CD4-positive, alpha-beta T cell treated with Interleukin-4 for 4 hours (primary cell): ENCODE measurements at places on chromosomes 16 and 17.

GRCh38 chr16:46833460-46833800 is 2.5 kb upstream of the C16orf87 start:
- DNase-seq = no peak

DNA sequence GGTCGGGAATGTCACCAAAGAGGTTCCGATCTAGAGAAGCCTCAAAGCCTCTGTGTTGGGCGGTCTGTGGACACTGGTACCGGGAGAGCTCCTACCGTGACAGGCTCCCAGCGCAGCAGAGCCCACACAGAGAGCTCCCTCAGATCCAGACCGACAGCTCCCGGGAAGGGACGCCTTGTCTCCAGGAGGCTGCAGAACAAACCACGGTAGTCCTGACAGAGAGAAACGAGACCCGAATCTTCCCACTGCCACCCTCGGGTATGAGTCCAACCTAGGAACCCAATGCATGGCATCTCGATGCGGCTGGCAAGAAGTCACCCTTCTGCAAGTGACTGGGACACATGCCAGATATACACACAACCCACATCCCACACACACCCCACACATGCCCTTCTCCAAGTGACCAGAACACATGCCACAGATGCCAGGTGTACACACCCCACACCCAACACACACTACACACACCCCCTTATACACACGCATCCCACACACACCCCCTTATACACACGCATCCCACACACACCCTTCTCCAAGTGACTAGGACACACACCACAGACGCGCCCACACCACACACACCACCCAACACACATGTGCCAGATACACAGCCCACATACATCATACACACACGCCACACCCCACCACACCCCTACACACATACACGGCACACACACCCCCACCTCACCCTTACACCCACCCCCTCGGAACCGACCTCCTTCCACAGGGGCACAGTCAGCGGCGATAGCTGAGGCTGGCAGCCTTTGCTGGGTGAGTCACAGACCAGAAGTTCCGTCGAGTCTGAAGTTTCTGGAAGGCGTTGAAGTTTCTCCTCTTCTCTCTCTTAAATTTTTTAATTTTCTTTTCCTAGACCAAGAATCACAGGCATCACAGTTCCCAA is 15.9 kb upstream of the CYTH1 start:
- DNase-seq = no peak

- no peak for DNase-seq
Measured at GRCh38 chr17:8832711-8833352, 33.7 kb upstream of the MFSD6L start.

DNA sequence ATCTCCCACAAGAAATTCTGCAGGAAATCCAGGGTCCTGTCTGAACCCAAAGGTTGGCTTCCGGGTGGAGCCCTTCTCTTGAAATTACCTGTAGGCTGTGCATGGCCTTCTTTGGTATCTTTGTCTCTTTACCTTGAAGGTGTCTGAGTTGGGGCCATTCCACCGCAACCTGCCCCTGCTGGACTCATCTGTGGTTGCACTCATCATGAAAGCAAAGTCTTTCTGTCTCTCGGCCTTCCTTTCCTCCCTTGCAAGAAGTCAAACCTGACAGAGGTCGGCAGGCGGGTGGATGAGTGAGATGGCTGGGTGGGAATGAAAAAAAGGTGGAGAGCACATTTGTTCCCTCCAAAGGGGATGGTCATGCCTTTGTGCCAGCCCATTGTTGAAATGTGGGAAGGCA is 25.1 kb downstream of the SALL1 start:
- no peak for DNase-seq

DNA sequence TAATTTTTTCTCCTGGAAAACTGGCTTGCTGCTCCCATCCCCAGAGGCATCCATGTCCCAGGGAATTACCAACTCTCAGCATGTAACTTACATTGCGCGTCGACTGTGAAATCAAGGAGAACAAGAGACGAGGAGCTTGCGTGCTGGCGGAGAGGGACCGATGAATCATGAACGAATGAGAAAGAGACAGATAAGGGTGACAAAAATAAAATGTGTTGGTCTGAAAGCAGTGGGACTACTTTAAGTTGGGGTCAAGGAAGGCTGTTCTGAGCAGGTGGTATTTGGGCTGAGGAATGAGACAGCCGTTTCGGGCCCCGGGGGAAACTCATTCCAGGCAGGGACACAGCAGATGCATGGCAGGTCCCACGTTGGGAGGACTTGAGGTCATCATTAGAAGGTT is 22.5 kb downstream of the ABAT start:
- DNase-seq = no peak

- DNase-seq = no peak
Measured at GRCh38 chr17:13194887-13195286, 177.1 kb upstream of the ELAC2 start.

- DNase-seq = peak; percentile 65
Measured at GRCh38 chr17:17919169-17920107, 52.8 kb downstream of the TOM1L2 start.

GRCh38 chr17:12403881-12404398 is 261.8 kb upstream of the MYOCD start:
- no peak for DNase-seq

DNA sequence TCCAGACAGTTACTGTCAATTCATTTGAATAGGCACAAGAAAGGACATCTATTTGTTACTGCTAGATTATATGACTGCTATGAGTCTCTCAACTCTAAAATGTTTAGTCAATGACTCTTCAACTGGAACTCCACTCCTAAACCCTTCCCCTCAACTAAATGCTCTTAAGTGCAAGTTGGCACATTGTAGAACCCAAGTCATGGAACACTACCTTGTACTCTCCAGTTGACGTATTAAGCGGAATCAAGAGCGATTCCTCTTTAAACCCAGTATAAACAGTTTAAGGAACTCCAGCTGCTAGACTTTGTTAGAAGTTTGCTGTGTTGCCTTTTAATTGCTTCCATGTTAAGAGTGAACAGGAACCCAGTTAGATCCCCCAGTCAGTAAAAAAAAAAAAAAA is 44.6 kb downstream of the STH start:
- DNase-seq = no peak

GRCh38 chr17:60139438-60140285 is 10.1 kb upstream of the CA4 start:
- peak; percentile 47 for DNase-seq

DNA sequence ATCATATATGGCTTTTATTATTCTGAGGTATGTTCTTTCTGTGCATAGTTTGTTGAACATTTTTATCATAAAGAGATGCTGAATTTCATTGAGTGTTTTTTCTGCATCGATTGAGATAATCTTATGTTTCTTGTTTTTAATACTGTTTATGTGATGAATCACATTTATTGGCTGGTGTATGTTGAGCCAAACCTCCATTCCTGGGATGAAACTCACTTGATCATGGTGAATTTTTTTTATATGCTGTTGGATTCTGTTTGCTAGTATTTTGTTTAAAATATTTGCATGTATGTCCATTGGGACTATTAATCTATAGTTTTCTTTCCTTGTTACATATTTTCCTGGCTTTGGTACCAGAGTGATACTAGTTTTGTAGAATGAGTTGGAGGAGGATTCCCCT is 500.2 kb downstream of the CDH11 start:
- DNase-seq = no peak

DNA sequence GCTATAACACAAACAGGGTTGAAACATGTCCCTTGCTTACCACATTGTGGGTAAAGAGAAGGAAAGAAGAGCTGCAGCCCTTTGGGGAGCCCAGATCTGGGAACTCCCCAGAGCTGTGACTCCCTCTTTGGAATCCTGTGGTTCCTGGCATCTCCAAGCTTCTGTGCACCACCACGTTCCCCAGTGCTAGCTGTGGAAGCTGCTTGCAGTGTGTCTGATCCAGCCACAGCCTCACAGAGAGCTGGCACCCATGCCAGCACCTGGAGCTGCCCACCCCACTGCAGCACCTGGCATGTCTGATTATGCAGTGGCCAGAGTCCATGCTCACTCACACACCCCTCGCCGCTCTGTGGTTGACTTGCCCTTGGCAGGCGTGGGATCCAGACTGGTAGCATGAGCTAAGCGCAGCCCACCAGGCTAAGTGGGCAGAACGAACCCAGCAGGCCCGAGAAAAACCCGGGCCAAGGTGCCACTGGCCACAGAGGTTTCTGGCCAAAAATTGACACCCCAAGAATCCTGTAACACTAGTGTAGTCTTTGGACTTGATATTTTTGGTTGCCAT is 252.6 kb upstream of the KCNJ16 start:
- no peak for DNase-seq
